ENCODE measurements at places on chromosomes 12 and 14.
A peak's percentile ranks its signal among the peaks of the same experiment; 100 is the strongest.

DNA sequence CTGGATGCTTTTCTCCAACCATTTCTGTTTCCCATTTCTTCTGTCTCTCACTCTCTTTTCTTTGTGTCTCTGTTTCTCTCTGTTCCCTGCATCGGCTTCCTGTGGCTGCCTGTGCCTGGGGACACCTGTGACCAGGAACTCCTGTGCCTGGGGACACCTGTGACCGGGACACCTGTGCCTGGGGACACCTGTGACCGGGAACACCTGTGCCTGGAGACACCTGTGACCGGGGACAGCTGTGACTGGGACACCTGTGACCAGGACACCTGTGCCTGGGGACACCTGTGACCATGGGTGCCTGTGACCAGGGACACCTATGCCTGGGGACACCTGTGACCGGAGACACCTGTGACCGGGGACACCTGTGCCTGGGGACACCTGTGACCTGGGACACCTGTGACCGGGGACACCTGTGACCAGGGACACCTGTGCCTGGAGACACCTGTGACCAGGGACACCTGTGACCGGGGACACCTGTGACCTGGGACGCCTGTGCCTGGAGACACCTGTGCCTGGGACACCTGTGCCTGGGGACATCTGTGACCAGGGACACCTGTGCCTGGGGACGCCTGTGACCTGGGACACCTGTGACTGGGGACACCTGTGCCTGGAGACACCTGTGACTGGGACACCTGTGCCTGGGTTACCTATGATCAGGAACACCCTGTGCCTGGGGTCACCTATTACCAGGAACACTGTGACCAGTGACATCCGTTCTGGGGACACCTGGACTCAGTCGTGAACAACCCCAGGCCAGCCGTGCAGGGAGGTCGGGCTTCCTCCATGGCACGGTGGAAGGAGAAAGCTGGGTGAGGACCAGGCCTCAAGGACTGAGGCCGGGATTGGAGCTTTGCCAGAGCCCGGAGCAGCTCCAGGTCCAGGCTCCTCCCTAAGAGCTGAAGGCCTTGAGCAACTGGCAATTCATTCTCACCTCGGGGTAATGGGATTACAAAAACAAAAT is 23.4 kb upstream of the FBRSL1 start:
- peak; percentile 15 for DNase-seq

DNA sequence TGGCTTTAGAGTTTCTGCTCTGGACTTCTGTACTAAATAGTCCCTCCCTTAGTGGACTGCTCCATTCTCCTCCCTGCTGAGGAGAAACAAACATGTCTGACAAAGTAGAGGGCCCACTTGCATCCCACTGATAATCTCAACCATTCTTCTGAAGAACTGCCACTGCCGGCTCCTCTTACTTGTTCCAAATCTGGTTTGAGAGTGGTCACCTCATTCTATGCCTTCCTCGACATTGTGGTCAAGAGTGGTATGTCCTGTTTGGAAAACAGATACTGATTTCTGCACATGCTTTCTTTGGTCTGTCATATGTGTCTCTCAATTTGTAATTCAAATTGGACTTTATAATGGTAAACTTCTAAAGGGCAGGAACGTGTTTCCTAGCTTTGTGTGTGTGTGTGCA is 36.3 kb upstream of the PLEKHA5 start:
- DNase-seq: no peak

DNA sequence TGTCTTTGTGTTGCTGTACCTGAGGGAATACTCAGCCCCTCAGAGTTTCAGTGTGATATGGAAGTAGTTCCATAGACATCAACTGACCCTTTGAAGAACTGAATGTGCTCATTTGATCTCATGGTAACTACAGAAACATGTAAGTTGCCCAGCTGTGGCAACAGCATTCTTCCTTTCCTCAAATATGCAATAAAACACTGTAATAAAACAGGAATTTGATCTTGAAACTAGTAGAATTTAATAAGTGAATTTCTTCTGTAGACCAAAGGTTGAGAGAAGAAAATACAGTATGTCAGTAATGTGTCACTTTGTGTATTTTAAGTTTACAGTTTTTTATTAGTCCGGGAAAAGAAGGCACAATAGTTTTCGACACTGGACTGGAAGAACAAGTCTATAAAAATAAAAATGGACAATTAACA is 31.9 kb downstream of the KCTD10 start:
- no peak for DNase-seq

DNA sequence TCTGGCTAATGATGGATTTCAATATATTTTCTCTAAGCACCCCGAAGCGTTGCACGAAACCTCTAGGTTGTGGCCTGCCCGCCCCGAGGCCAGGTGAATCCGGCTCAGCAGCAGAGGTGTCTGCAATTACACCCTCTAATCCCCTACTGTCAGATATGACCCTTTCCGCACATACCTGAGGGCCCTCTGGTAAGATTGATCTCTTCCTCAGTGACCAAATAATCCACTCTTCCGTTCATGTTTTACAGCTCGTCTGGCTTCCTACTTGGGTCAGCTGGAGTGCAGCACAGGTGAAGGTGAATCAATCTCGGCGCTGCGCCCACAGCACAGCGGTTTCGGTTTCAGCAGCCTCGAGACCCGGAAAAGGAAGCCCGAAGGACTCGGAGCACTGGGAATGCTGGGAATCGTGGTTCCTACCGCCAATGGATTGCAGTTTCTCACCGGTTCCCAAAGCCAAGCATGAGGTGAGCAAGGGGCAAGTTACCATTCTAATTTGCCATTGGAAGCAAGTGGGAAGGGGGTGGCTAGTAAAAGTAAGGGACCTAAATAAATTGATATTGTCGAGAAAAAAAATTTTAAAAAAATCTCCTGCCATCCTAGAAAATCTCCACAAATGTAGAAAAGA is at the start of gene SYNJ2BP:
Gene SYNJ2BP (minus strand): TSS at position 366 of the 625 bp plus-strand sequence. CDS start 127 bp downstream, at position 239.
- DNase-seq: peak; percentile 78

DNA sequence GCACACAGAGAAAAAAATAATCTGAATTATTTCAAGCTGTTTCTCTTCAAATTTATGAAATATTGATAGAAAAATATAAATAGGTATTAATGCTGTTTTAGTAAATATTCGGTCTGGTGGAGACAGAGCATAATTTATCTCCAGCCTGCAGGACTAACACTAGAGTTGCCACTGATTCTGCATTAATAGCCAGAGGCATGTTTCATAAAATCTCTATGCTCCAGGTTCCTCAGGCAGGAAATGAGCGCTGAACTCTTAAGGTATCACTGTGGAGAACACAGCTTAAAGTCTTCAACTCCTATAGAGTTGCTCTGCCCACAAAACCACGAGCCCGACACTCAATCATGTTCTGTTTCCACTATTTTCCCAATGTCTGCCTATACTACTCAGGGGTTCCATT is 470.0 kb upstream of the TMPO start:
- no peak for DNase-seq

DNA sequence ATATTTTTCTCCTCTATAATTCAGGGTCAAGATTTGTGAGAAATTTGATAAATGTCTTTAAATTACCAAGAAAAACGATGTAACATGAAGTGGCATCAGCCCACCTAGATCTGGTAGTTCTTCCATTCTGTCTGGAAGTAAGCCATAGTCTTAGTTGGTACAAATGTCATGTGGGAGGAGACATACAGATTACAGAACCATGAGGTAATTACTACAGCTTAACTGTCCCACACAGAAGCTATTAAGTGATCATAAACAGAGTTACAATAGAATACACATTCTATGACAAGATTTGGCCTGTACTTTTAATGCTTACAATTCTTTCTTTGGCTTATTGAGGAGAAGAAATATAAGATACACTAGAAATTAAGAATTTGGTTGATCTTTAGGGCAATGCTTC is 13.7 kb upstream of the SIX1 start:
- no peak for DNase-seq

DNA sequence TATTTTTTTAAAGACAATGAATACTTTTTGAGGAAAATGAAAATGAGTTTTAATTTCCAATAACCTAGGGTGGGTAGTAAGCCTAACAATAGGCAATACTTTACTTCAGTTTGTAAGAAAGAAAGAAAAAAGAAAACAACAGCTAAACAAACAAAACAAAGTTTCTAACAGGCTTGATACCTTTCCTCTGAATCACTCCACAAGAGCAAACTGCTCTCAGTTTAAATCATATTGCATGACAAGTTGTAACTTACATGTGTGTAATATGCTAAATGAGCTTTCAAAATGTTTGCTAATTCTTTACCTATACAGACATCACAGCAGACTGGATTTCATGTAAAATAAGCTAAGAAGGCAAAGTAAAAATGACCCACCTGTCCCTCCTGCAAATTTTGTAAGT is 6.7 kb upstream of the LMO3 start:
- no peak for DNase-seq

DNA sequence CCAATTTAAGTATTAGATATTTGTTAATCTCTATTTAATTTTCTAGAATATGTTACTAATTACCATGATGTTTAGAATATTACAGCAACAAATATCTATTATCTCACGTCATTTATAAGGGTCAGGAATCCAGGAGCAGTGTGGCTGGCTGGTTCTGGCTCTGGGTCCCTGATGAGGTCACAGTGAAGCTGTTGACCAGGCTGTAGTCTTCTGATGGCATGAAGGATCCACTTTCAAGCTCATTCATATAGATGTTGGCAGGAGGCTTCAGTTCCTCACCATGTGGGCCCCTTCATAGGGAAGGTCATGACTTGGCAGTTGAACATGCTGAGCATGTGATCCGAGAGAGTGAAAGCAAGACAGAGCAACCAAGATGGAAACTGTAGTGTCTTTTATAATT is 375.6 kb downstream of the ATP23 start:
- no peak for DNase-seq

DNA sequence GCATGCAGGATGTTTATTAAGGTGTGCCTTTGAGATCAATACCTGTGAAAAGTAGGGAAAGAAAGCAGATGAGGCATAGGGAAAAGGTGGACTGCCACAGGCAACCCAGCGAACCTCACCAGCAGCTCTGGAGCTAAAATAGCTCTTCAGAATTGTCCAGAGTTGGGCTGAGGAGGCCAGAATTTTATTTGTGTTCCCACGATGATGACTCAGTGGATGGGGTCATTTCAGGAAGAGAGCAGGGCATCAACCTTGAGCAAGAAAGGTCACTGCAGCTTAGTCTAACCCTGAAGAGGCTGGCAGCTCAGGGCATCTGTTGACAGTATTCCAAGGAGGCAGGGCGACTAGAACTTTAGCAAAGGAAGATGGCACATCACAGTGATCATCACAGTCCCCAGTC is 696.1 kb downstream of the DIO2 start:
- DNase-seq: no peak

DNA sequence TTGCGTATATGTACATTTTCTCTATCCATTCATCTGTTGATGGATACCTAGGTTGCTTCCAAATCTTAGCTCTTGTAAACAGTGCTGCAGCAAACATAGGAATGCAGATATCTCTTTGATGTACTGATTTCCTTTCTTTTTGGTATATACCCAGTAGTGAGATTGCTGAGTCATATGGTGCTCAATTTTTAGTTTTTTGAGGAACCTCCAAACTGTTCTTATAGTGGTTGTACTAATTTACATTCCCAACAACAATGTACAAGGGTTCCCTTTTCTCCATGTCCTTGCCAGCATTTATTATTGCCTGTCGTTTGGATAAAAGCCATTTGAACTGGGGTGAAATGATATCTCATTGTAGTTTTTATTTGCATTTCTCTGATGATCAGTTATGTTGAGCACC is 44.3 kb downstream of the PELI2 start:
- DNase-seq: no peak

GRCh38 chr14:101276309-101277091 is 284.8 kb upstream of the DIO3 start:
- DNase-seq: no peak

DNA sequence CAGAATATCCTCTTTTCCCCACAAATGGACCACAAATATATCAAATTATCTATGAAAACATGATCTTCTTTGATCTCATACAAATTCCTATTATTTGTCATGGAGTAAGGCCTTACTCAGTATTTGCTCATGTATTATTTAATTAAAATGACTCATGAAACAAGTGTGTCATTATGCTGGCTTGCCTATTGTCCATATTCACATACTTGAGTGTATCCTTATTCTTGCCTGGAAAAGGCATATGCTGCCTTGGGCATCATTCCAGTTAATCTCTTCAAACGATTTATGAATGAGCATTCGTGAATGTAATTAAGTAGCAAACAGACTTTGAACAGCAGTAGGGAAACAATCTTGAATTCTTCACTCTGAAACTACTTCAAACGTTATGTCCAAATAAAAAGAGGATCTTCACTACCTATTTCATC is 22.6 kb upstream of the SNRPF start:
- no peak for DNase-seq

DNA sequence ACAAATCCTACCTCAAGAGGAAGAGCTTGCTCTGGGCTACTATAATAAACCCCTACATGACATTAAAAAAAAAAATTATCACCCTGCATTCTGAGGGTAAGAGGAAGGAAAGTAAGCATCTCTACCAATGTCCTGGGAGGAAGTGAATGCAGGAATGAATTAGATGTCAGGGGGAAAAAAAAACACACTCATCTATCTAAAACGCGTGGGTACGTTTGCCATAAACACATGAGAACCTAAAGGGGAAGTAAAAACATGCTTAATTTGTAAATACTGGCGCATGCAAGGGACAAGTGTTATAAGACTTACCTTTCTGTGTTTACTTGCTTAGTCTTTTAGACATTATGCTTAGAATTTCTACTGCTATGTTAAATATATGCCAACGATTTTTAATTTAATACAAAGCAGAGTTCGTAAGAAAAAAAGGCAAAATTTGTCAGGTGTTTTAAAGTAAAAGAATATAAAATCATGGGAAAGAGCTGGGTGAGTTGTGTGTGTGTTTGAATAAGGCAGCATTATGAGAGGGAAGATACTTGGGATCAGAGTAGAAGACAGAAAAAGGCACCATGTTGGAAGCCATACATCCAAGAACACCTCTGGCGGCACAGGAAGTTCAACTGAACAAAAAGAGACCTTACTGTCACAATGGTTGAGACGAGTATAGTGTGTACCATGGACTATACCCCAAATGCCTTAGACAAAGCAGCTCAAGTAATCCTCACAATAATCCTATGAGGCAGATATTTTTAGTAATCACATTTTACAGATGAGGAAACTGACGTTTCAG is 1.5 kb downstream of the TMED8 start:
- DNase-seq: no peak

DNA sequence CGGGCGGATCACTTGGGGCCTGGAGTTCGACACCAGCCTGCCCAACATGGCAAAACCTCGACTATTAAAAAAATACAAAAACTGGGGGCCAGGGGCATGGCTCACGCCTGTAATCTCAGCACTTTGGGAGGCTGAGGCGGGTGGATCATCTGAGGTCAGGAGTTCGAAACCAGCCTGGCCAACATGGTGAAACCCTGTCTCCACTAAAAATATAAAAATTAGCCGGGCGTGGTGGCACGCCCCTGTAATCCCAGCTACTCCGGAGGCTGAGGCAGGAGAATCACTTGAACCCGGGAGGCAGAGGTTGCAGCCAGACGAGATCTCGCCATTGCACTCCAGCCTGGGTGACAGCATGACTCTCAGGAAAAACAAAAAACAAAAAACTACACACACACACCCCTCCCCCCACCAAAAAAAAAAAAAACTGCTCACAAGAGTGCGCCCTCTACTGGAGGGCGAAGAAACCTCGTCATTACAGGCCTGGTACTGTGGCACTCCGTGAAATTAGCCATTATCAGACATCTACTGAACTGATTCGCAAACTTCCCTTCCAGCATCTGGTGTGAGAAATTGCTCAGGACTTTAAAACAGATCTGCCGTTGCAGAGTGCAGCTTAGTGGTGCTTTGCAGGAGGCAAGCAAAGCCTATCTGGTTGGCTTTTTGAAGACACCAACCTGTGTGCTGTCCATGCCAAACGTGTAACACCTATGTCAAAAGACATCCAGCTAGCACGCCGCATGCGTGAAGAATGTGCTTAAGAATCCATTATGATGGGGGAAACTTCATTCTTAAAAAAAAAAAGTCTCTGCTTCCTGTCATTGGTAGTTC is 7.7 kb downstream of the PPP1R3E start:
- peak; percentile 80 for DNase-seq
